ENCODE measurements at places on chromosomes 5 and 9.

DNA sequence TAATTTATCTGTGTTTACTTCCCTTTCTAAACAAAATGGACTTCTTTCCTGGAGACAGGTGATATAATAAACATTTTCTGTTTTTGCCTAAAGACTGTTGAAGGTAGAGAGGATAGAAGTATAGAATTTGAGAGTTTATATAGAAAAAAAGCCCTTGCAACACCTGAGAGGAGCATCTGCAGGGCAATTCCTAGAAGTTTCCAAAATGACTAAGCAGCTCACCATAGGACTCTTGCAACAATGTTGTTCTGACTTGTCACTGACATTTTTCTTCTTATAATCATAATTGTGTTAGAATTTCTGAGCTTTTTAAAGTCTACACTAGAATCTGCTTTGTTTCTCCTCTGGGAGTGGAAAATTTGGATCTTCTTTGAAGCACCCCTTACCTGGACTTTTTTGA lies 216.8 kb downstream of the TUSC1 start:
- no peak for DNase-seq

GRCh38 chr5:156037151-156037909 lies 289.6 kb upstream of the SGCD start:
- no peak for DNase-seq

DNA sequence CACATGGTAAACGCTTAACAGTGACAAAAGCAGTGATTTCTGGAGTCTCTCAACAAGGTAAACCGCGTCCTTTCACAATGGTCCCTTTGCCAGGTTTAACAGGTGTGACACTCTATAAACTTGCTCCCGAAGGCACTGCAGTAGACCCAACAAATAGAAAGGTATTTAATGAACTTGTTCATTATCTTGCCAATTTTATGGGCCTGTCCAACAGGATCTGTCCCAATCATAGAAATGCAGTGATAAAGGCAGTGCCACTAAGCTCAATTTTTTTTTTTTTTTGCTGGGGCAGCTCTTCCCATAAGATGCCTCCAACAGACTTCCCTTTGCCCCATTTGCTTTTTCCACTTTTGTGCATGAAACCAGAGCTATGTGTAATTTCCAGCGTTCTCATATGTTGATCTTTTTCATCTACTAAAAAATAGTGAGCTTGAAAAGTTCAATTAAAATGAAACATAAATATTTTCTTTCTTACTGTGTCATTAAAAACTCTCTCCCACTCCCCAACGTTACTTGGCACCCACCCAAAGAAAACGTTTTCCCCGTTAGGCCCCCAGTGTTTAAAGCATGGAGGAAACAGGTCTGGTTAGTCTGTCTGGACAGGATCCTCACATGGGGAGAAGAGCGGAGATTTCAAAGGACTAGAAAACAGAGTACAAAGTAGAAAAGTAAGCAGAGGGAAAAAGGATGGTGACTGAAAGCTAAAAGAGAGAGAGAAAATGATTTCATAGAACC lies 80.9 kb upstream of the SPATA31D4 start:
- no peak for DNase-seq

DNA sequence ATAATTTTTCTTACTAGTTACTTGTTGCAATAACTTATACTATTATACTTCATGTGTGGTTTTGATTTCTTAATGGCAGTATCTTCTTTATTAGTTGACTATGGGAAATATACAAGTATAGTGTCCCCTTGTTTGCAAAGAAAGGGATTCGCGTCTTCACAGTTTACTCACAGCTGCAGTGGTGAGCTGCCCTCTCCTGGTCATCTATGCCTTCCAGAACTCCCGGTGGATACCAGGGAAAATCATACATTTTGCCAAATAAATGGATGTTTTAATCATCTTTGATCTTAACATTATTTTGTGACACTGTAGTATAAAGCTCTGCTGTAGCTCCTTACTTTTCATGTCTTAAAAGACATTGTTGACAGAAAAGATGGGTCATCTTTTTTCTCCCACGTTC lies 142.0 kb downstream of the ZCCHC7 start:
- DNase-seq = no peak

GRCh38 chr5:174312641-174313040 lies 267.1 kb downstream of the NSG2 start:
- no peak for DNase-seq

DNA sequence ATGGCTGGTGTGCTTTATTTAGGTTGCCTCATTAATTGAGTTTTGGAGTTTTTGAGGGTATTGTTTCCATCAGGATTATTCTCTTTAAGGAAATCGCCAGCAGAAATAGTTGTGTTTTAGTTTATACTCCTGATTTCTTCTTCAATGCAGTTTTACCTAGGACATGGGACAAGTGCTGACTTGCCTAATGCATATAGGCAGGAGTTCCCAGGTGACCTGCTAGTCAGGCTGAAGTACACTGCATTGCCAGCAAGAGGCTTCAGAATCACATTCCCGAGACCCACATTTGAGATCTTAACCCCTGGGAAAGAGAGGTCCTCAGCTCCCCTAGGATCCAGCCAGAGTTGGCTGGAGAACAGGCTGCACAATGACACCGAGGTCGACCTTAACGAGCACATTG lies 1.5 kb upstream of the OR1N2 start:
- no peak for DNase-seq

DNA sequence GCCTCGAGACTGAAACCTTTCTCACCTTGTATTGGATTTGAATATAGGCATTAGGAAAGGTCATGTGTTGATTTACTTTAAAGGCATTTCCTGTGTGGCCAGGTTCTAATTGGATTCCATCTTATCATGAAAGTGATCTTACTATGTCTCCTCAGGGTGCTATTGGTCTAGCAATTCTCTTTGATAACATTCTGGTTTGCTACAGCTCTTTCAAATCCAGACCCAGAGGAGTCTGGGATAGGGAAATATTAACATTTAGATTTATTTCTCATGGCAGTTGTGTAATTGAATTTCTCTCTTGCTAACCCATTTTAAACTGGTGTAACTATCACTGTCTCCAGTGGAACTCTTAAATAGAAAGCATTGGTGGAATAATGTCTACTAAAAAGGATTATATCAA lies 69.9 kb upstream of the NMUR2 start:
- DNase-seq = no peak

DNA sequence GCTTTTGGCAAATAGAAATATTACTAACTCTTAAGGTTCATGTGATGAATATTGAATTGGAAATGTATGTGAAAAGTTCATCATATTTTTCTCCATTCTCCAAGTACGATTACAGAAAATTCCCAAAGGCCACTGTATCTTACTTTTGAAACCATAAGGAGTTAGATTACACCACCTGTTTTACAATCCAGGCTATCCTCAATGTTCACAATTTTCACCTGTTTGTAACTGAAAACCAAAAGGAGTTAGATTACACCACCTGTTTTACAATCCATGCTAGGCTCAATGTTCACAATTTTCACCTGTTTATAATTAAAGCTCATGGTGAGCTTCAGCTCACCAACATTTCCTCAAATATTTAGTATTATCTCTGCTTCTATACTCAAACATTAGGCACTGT lies 188.0 kb downstream of the HCN1 start:
- DNase-seq = no peak

DNA sequence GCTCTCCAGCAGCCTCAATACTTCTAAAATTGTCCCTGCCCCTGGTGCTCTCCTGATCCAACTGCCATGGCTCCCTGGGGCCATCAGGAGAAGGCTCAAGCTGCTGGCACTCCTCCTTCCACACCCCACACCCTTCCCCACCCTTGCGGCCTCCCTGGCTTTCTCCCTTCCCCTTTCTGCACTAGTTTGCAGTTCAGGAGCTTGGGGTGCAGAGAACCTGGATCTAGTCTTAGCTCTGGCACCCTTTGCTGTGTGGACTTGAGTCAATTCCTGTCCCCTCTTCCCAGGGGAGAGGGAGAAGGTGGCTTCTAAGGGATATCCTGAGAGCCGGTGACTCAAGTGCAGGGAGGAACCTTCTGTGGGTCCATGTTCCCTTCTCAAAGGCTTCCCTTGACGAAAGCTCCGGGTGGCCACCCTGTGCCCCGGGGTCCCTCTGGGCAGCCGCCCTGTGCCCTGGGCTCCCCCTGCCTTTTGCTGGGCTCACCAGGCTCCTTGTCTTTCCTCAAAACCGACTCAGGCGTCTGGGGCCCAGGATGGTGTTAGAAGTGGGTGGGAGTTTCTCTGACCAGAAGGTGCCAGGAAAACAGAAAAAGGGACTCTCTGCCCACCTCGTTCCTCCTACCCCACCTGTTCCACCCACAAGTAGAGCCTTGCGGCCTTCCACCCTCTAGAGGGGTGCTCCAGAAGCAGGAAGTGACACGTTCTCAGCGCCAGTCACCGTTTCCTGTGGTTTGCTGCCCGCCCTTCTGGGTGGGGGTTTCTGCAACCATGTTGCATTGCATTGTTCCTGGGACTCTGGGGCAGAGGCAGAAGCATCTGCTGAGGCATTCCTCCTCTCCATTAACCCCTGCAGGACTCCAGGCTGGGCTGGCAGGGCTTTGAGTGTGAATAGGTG lies 15.0 kb downstream of the GLIPR2 start:
- DNase-seq = peak; percentile 80

- DNase-seq = no peak
Measured at GRCh38 chr5:161201558-161201957, 345.0 kb downstream of the GABRB2 start.

DNA sequence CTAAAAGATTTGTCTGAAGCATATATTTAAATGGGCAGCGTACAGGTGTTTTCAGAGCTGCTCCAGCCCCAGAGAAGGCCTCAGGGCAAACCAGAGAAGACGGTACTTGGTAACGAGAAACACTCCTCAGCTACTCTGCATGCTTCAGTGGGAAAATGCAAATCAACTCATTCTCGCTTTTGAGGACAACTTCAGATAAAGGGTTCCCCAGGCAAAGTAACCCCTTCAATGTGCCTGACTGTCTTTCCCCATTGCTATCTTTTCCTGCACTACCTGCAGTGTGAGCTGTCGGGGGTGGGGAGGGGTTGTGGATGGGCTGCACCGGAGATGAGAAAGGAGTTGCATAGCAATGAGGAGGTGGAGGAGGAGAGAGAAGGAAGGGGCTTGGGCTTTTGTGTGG lies 339.7 kb upstream of the CLINT1 start:
- no peak for DNase-seq

DNA sequence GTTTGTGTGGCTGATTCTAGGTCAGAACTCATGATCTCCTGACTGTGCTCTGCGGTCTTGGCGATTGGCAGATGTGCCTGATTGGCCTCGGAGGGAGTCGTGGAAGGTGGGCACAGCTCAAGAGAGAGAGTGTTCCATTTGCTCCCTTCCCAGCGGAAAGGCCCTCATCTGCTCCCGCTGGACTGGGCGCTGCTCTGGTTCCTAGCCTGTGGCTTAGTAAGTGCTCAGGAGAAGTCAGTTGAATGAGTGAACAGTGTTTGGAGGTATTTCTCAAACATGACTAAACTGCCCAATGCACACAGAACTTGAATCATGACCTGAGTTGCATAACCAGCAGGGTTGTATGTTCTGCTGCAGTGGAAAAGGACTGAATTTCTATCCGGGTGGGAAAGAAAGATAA lies 120.2 kb upstream of the PITX1 start:
- no peak for DNase-seq

- DNase-seq = no peak
Measured at GRCh38 chr5:135079099-135079681, 45.2 kb upstream of the PITX1 start.

DNA sequence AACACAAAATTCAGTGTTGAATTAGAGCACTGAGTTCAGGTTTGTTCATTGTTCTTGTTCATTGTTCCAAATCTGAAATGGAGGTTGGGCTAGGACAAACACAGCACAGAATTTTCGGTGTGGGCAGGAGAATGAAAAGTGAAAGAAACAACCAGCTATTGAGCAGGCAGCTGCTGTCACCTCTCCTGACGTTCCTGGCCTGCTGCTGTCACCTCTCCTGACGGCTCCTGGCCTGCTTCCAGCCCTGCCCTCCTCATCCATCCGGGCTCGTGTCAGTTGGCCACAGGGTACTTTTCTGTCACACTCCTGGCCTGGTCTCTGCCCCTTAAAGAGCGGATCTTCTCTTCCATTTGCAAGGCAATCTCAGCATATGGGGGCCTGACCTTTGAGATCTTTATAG lies 45.2 kb upstream of the CKMT2 start:
- peak; percentile 45 for DNase-seq

GRCh38 chr5:129917224-129917623 lies 13.0 kb downstream of the CHSY3 start:
- no peak for DNase-seq

GRCh38 chr9:92887880-92888338 lies 10.1 kb upstream of the ZNF484 start:
- DNase-seq = no peak

DNA sequence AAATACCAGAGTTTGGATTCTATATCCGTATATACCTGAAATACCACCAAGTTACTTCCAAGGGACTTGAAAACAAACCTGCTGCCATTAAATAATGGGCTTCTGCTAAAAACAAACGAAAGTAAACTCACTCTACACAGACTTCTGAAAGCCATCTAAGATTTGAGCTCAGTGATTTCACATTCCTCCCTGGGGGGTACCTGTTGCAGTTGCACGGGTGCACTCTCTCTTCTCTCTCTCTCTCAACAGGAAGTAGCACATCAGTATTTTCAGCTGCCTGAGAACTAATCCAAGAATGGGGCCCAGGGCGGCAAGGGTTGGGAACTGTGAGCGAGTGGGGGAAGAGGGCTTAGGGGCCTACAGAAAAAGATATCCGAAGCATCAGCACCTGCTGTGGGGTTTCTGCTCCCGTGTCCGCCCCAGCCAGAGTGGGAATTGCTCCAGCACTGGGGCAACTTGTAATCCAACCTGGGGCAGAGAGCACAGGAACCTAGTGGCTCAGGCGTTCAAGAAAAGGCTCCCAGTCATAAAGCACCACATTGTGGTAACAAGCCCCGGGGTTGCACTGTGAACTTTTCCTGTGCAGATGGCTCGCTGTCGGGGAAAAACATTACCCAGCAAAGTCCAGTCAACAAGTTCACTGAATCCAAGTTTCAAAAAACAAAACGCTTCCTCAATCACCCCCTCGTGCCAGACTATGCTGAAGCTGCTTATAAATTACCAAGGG lies 99.8 kb downstream of the EFNA5 start:
- DNase-seq = peak; percentile 51
